PC-3 (cell line): ENCODE measurements at places on chromosomes 12 and 14.

DNA sequence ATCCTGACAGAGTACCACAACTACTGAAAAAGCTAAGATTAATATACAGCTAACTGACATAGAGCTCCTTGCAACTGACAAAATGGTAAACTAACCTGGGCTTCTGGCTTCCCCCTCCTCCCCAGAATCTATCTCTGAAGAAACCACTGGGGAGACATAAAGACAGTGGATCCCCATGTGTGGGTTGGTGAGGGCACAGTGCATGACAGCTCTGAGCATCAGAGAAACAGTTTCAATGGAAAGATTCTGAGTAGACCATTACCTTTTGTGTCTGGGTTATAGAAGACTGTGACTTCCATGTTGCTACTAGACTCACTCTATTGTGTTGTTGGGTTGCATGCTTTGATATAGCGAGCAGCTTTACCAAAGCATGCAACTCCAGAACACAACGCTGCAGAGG, 247.4 kb downstream of the EFCAB11 start:
- no peak for DNase-seq

- DNase-seq: peak; percentile 18
These were observed 507 bp downstream of the BAZ2A start for GRCh38 chr12:56629459-56630179.

- no peak for DNase-seq
These were observed 413.5 kb upstream of the SEL1L start for GRCh38 chr14:81946834-81947798.

DNA sequence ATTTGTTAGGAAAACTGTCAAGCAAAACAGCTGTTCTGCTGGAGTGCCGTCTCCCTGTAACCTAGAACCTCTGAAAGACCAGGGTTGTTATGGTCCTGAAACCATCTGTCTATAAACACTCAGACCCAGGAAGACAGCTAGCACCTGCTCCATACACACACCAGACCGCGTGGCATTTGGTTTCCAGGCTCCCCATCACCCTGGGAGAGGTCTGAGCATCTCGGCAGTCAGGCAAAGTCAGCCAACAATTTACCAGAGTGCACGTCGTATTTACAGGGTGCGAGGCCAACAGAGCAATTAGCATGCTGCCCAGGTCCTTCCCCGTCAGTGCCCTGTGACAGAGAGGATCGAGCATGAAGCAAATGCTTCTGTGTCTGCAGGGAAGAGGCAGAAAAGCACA, 272.5 kb downstream of the SLC15A4 start:
- no peak for DNase-seq

- DNase-seq: no peak
These were observed 314.2 kb upstream of the RGS6 start for GRCh38 chr14:71618047-71618446.
